ENCODE measurements at places on chromosomes 7 and 10.

DNA sequence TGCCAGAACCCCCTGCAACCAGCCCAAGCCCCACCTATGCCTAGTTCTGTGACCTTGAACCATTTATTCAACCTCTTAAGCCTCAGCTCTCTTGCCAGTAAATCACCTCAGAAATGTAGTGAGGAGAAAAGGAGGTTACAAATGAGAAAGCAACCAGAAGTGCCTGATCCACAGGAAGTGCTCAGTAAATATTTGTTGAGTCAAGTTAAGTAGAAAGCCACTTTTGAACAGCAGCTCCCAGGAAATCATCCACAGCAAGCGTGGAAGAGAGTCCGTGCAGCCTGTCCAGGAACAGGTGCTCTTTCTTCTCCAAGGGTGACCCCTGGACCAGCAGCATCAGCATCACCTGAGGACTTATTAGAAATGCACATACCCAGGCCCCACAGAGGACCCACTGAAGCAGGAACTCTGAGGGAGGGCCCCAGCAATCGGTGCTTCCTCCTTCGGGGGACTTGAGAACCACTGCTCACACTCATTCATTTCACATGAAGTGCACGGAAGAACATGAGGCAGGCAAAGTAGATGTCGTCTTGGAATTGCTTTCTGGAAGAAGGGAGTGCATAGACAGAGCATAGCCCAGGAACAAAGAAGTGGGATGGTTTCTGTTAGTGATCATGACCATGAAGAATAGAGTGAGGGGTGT, 6.3 kb upstream of the C10orf71 start:
- DNase-seq = no peak

DNA sequence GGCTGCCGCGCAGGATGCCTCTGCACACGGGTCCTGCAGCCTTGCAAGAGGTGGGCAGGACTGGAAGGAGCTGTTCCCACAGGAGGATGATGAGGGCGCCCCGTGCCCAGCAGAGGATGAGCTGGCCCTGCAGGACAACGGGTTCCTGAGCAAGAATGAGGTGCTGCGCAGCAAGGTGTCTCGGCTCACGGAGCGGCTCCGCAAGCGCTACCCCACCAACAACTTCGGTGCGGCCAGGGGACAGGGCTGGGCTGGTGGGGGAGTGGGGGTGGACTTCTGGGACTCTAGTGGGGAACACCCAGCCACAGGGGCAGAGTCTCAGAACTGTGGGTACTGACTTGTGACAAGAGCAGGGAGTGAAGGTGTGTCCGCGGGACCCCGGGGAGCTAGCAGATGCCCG, 16.0 kb downstream of the ZFYVE27 start:
- no peak for DNase-seq

GRCh38 chr7:69776611-69777010, 178.3 kb downstream of the AUTS2 start:
- peak; percentile 25 for DNase-seq

GRCh38 chr10:72088889-72089575, 681 bp upstream of the SPOCK2 start:
- no peak for DNase-seq

DNA sequence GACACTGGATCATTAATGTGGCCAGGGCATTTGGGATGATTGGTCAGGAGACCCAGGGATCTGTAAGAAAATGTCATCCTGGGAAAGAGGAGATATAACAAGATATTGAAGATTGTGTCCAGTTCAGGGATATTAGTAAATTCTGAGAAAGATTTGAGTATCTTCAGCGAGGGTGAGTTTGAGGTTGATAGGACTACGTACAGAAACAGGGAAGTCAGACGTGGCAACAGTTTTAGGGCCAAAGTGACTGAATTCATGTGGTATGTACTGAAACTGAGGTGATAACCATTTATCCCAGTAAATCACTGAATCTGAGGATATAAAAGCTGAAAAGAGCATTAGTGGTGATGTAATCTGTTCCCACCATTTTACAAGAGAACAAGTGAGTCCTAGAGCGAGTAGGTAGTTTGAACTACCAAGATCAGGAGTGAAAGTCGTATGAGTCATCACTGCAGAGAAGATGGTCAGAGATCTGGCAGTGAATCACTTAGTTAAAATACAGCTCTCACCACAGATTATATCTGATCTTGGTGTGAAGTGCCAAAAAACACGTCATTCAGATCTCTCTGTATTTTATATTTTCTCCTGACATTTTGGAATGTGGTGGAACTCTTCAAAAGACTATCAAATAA, 220.5 kb downstream of the CDK14 start:
- peak; percentile 36 for DNase-seq

DNA sequence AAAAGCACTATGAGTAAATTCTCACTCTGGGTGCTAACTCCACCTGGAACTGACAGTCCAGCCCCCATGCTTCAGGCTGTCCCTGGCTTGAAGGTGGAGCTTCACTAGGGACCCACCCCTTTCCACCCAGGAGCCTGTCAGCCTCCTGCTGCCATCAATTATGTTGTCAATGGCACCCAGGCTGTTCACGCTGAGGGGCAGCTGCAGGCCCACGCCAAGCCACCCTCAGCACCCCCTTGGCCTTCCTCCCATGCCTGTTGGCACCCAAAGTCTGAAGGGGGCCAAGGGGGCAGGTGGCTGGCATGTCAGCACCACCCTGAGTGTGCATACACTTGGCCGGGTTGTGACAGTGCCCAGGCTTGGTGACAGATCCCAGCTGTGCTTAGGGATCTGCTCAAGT, 149.3 kb downstream of the NXPH1 start:
- no peak for DNase-seq

DNA sequence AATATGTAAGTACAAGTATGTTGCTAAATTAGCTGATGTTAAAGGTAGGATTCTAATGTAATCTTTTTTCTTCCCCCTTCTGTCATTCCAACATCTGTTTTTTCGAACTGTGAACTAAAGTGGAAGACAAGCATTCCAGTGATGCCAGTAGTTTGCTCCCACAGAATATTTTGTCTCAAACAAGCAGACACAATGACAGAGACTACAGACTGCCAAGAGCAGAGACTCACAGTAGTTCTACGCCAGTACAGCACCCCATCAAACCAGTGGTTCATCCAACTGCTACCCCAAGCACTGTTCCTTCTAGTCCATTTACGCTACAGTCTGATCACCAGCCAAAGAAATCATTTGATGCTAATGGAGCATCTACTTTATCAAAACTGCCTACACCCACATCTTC, 62.7 kb downstream of the WAC start:
- DNase-seq = no peak

DNA sequence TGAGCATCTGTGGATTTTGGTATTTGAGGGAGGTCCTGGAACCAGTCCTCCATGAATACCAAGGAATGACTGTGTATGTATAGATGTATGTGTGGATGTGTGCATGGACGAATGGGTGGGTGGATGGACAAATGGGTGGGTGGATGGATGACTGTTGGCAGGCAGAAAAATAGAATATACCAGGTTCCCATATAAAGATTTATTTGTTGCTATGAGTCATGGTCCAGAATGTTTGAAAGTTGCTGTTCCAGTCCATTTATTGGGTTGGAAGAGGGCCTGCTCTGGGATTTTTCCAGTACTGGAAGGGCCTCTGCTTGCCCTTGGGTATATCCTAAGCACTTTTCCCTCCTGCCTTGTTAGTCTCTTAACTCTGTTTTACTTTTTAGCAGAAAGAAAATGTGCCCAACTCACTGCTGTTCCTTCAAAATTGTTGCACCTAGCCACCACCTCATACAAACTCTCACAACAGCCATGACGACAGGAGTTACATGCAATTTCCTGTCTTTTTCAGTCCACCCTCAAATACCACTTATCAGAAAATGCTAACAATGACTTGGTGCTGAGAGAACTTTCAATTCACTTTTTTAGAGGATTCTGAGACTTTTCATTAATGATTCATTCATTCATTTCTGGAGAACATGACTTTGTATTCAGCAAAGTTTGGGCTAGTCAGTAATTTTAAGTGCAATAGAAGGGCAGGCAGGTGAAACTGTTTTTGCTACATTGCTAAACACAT, 108.1 kb downstream of the EEPD1 start:
- no peak for DNase-seq

DNA sequence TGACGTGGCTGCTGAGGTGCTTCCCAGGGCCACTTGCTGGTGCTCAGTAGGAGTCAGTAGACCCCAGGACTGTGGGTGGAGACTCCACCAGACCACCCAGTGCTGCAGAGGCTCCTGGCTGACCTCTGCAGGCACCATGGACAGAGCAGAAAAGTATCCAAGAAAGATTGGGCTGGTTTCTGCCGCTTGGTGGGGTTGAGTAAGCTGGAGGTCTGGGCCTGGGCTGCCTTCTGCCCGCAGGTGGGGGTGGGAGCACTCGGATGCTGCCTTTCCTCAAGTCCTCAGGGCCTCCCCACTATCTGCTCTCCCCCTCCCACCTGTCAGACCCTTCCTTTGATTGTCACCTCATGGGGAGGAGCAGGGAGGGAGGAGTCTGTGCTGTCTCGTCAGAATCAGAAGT, 91.6 kb downstream of the WDR37 start:
- DNase-seq = no peak

DNA sequence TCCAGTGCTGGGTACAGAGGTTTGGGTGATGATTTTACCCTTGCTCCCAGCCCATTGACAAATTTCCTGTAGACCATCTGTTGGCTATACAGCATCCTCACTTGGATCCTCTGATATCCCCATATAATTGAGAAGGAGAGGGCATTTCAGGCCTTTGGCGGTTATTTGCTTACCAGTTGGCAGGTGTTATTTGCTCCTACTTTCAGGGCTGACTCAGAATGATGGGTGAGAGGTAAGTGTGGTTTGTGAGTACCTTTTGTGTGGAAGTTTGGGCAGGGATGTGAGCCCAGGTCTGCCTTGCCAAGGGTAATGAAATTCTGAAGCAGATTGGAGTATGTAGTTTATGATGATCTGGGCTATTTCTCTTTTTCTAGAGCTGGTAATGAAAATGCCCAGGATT, 93.6 kb downstream of the LRMDA start:
- no peak for DNase-seq

DNA sequence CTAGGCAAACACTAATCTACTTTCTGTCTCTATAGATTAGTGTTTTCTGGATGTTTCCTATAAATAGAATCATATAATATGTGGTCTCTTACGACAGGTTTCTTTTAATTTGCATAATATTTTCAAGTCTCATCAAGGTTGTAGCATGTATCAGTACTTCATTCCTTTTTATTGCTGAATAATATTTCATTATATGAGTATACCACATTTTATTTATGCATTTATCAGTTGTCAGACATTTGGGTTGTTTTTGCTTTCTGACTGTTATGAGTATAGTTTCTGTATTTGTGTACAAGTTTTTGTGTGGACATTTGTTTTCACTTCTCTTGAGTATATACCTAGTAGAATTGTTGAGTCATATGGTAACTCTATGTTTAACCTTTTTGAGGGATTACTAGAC, 48.2 kb downstream of the SHOC2 start:
- no peak for DNase-seq

DNA sequence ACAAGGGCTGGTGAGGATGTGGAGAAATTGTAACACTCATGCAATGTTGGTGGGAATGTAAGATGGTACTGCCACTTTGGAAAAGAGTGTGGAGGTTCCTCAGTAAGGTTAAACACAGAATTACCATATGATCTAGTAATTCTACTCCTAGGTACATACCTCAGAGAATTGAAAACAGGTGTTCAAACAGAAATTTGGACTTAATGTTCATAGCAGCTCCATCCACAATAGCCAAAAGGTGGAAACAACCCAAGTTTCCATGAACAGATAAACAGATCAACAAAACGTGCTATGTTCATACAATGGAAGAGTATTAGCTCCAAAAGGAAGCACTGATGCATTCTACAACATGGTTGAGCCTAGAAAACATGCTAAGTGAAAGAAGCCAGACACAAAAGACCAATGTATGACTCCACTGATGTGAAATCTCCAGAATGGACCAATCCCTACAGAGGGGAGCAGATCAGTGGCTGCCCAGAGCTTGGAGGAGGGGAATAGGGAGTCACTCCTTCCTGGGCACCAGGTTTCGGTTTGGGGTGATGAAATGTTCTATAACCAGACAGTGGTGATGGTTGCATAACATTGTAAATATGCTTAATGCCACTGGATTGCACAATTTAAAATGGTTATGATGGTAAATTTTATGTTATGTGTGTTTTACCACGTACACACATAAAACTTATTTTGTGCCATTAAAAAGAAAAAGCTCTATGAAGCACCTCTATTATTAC, 5.7 kb upstream of the WDR86 start:
- no peak for DNase-seq

- DNase-seq = peak; percentile 69
Measured at GRCh38 chr7:74627661-74628411, 29.7 kb upstream of the GTF2I start.

DNA sequence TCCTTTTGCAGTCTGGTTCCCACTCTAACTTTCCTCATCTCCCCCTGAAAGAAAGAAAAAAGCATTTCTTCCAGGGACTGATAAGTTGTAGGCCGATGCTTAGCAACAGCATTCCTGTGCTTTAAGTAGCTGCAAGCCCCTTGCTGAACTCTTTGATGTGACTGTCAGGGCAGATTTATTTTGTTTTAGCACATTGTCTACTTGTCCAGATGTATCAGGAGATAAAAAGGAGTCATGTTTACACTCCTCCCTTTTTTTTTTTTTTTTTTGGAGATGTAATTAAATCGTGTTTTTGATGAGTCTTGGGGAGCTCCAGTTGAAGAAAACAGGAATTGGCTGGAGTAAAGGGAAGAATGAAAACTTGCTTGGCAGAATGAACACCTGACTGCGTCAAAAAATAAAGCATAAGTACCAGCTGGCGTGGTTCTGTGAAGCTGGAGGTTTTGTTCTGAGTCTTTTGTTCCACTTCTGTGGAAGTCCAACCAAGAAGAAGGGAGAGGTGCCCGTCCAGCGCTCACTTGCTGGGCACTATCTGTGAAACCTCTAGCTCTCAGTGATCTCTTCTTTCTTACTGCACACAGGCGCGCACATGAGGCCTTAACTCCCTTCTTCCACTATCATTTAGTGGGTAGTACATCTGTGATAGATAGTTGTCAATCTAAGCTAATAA, 871.7 kb downstream of the LRMDA start:
- DNase-seq = no peak

DNA sequence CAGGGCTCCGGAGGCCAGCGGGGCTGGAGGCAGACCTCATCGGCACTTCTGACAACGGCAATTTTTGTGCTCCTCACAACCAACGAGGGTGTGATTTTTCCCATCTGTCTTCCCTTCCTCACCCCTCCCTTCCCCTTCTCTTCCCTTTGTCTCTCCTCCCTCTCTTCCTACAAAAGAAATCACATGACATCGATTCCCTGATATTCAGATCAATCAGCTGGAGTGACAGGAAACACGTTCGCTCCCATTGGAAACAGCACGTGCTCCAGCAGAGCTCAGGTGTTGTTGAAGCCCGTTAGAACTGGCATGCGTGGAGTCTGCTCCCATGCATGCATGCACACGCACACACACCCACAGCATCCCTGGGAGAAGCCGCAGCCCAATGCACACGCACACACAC, 222.4 kb downstream of the PTPRN2 start:
- DNase-seq = no peak

GRCh38 chr7:132568962-132569361, 7.3 kb downstream of the PLXNA4 start:
- DNase-seq = no peak

- DNase-seq = no peak
Measured at GRCh38 chr7:116673457-116673865, 1.5 kb downstream of the MET start.
